ENCODE measurements at places on chromosomes 3 and 15. TPM values are rescaled to one million over a fixed set of nuclear protein-coding genes. Genes with fewer than 3 reads are reported as not detected.

C3orf62 gene
- 5.4 TPM for total RNA-seq

DNA sequence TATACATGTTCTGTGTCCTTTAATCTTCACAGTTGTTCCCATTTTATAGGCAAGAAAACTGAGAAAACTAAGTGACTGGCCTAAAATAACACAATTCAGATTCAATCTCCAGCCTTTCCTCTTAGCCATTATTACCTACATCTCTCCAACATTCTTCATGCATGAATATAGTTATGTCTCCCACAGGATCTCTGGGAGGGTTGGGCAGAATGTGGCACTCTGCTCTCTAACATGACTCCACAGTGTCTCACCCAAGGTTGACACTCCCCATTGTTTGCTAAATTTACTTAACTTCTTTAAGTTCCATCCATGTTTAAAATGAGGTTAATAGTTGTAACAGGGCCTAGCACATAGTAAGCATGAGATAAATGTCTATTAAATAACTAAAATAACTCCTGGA is 276.3 kb downstream of the ERC2 start:
- no peak for DNase-seq

- no peak for DNase-seq
These were observed 887.3 kb downstream of the NTRK3 start for GRCh38 chr15:87369269-87369668.

ADAMTS9 gene
- 420 TPM for total RNA-seq

GRCh38 chr3:125386811-125387210 is 11.7 kb upstream of the ZNF148 start:
- DNase-seq: no peak

- DNase-seq: no peak
These were observed 55.4 kb downstream of the ASTE1 start for GRCh38 chr3:130971208-130971607.

GRCh38 chr3:52026041-52026440 is 30.3 kb downstream of the DUSP7 start:
- no peak for DNase-seq

- no peak for DNase-seq
These were observed 20.1 kb upstream of the ANKDD1A start for GRCh38 chr15:64891561-64891960.
